ENCODE measurements at places on chromosomes 7 and 10.

- no peak for DNase-seq
Observed at GRCh38 chr7:76008156-76008687, 13.8 kb upstream of the TMEM120A start.

- DNase-seq: no peak
Observed at GRCh38 chr7:45267262-45267661, 109.7 kb downstream of the RAMP3 start.

DNA sequence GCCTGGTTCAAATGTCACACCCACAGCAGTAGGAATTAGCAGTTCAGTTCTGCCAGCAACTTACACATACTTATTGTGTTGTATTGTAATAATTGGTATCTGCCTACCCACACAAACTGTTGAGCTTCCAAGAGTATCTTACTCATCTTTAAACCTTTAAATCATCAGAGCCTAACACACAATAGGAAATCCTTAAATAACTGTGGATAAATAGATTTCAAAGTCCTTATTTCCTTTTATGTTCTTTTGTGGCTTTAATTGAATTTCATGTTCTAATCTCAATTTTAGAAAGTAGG is 3.9 kb downstream of the CASD1 start:
- DNase-seq: no peak

GRCh38 chr7:16644157-16644556 is 1.4 kb downstream of the ANKMY2 start:
- DNase-seq: no peak

DNA sequence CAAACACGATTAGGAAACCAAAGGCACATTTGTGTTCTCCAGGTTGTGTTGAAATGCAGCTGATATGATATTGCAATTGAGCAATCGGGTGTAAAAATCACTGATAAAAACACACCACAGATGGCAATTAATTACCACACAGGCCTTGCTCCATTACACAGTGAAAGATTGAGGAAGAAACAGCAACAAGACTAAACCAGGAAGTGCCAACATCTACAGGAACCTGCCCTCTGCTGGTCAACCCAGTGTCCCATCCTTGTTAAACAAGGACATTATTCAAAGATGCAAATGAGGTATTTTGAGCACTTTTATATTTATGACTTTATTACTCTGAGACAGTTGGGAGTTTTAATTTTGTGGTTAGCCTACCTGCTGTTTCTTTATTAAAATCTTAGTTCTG is 765.6 kb upstream of the GHITM start:
- DNase-seq: no peak
